ENCODE measurements at places on chromosomes 6 and 20.

DNA sequence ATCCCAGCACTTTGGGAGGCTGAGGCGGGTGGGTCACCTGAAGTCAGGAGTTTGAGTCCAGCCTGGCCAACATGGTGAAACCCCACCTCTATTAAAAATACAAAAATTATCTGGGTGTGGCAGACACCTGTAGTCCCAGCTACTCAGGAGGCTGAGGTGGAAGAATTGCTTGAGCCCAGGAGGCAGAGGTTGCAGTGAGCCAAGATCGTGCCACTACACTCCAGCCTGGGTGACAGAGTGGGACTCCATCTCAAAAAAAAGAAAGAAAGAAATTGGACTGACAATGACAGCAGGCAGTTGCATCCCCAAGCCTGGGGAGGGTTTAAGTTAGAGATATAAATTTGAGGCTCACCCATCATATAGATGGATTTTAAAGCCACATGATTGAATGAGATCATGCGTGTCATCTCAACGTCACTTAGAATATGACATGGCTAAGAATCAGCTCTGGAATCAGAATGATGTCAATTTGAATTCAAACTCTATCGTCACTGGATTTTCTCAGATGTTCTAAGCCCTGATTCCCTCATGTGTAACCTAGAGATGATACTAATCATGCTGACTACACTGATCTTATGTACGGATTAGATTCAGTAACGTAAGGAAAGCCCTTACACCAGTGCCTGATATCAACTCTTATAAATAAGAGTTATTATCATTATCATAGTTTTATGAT, 534.0 kb upstream of the JARID2 start:
- DNase-seq: no peak

DNA sequence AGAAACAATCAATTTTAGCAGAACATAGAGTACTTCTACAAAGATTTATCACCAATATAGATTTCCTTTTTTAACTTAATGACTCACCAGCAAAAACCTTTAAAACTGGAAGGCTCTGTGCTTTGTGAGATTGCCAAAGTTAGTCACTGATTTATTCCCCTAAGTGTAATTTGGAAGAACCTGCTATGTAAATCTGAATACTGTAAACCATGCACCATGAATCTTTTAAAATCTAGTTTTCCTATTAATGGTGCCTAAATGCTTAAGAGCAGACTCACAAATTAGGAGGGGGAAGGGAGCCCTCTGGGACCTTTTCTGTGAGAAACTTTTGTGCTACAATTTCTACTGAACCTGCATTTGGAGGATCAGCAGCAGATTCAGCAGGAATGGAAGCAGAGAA, 57.8 kb upstream of the PNRC1 start:
- DNase-seq: no peak

DNA sequence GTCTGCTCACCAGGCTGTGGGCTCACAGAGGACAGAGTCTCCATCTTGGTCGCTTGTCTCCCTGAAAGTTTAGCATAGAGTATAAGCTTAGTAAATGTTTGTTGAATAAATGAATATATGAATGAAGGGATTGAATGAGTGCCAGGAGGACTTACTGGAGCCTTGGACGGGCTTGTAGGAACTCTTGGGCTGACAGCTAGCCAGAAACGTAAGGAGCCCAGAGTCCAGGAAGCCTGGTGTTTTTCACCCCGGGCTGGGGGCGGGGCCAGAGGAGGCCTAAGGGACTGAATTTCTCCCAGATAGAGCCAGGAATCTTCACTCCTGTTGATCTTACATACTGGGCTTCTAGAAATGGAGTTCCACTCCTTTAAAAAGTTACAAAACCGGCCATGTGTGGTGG, 68.5 kb upstream of the SRSF6 start:
- no peak for DNase-seq

DNA sequence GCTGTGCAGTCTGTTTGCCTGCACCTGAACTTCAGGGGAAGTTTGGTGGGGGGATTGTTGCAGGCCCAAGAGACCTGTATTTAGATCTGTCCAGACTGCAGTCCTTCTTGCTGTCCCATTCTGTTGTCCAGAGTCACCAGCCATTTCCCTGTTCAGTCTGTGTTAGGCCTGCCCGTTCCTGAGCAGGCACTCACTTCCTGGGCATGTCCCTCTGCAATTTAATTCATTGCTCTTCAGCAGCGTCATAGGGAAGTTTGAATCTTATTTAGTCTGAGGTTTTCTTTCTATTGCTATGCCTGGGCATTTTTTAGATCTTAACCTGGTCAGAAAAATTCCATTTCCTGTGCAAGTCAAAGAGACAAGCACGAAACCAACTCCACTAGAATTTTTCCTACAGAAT, 190.2 kb downstream of the DTNBP1 start:
- DNase-seq: no peak

- DNase-seq: no peak
These were observed 257.7 kb upstream of the NT5E start for GRCh38 chr6:85192186-85192585.

DNA sequence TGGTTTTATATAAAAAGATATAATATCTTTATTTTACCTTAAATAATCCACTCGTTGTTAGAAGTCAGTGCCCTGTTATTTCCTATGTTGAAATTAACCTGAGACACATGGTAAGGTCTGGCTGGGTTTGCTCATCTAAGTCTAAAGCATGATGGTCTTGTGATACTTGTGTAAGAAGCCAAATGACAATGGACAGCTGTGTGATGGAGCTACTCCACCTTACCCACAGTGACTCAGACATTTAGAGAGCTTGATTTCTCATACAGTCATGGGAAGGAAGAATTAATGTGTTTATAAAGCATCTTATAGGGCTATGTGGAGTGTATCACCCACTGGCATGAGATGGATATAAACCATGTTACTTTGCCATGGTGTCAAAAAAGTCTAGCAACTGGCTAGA, 11.7 kb downstream of the CTCFL start:
- no peak for DNase-seq

DNA sequence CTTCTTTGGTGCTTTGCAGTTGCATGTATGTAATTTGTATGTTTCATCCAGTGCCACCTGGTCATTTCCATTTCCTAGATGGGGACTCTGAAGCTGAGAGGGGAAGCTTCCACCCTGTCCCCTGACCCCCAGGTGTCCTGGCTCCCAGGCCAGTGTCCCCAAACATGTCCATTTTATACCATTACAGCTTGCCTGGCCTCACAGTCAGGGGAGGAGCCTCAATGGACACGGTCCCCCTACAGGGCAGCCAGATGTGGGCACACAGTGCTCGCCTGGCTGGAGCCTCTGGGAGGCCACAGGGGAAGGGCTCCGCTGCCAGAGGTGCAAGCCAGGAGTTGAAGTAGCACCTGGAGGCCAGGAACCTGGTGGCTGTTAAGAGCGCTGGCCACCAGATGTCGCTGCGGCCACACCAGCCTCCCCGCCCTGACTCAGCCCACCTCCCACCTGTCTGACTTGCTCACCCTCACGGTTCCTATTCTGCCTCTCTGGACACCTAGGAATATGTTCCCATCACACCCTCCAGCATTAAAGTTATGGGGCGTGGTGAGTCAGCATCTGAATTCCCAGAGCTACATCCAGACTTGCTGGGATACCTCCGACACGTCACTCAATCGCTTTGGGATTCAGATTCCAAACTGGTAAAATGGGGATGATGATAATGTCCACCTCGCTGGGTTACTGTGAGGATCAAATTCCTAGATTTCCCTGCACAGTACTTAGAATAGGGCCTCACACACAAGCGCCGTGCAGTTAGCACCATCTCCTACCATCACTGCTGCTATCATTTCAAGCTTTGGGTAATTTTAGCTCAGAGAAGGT, 107.4 kb downstream of the SULF2 start:
- peak; percentile 85 for DNase-seq

GRCh38 chr6:158068156-158068892, 86.7 kb downstream of the SYNJ2 start:
- DNase-seq: no peak

DNA sequence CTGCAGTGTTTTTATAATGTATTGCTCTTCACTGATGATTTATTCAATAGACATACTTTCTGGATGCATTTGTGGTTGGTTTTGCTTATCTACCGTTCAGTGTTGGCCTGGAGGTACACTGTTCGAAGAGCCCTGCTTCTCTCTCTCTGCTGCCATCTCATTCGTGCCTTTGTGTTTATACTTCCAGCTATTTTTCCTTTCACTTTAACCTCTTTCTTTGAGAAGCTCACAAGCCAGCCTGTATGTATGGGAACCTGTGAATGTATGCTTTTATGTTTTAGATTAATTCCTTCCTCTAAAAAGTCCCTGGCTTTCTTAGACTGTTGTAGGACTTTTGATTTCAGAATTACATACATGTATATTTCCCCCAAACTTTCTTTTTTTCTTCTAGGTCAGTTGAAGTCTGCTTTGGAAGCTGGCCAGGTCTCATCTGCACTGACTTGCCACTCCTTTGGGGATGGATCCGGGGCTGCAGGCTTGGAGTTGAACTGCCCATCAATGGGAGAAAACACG, 83.0 kb downstream of the SCAND1 start:
- DNase-seq: no peak

Measured in activated effector memory CD4-positive, alpha-beta T cell treated with anti-CD3 and anti-CD28 coated beads, Interleukin-2, amount 50 U/mL, for 16 hours (primary cell).